ENCODE measurements at places on chromosomes 7 and 10.

GRCh38 chr7:65307651-65308299, 65.9 kb upstream of the ZNF92 start:
- peak; percentile 58 for DNase-seq

DNA sequence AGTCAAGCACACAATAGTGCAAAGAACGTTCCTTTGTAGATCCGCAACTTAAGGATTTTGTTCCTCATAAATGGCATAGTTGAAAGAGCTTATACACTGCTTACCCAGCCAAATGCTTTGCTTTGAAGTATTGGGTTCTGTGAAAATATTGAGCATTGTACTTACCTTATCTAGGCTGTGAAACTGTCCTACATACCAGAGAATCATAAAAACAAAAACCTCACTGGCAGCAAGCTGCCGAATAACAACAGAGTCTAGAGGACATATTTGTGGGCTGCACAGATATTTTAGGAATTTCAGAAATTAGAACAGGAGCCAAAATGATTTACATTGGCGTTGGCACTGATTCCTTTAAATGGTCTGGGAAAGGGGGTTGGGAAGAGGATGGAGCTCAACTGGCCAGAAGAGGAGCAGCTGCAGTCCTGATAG, 174.8 kb downstream of the RTKN2 start:
- no peak for DNase-seq

GRCh38 chr10:79422178-79422892, 23.1 kb downstream of the ZCCHC24 start:
- DNase-seq, result no peak

- no peak for DNase-seq
Observed at GRCh38 chr7:150400008-150400787, 21.1 kb downstream of the ZNF775 start.

- no peak for DNase-seq
Observed at GRCh38 chr7:155610633-155611193, 33.7 kb upstream of the RBM33 start.

DNA sequence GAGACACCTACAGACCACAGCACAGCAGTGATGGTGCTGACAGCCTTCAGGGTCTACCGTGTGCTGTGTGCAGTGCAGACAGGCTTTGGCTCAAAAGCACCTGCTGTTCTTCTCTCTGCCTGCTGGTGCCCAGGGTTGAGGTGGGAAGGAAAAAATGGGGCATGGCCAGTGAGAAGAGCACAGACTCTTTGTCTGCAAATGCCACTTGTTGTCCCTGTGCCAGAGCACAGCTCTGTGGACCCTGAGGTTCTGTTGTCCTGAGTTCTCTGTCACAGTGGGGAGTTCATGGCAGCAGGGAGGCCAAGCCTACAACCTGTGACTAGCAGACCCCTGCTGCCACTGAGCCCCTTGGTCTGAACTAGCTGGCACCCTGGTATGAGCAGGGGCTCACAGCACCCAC, 376.7 kb downstream of the GLRX3 start:
- no peak for DNase-seq

All from NCI-H1436 (cell line).